ENCODE measurements at places on chromosomes 11 and 22.

DNA sequence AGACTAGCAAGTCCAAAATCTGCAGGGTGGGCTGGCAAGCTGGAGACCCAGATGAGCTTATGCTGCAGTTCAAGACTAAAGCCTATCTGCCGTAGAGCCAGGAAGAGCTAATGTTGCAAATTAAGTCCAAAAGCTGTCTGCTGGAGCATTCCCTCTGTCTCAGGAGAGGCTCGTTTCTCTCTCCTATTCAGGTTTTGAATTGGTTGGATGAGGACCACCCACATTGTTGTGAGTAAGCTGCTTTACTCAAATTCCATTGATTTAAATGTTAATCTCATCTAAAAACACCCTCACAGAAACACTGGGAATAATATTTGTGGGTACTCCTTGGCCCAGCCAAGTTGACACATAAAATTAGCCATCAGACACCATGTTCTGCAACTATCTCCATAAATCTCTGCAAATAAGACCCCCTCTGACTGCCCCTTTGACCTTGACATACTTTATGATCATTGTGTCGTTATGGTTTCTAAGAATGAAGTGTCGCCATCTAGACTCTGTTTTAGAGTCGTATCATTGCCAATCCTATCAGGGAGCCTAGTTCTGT, 16.8 kb upstream of the CUL5 start:
- no peak for DNase-seq

DNA sequence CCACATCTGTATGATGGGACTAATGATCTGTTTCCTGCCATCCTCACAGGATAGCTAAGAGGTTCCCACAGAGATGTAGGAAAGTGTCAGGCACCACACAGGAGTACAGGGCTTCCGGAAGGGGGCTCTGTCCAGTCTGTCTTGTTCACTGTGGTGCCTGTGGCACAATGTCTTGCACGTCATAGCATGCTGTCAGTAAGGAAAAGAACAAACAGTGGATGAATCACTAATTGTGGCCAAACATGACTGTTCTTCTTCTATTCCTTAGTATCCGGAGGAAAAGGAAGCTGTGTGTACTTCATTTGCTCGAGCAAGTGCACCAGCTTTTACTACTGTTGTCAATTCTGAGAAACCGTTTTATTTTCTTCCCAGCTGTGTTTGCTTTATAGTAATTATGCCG, 73.4 kb upstream of the YWHAH start:
- no peak for DNase-seq

- no peak for DNase-seq
Measured at GRCh38 chr22:19603767-19604166, 79.6 kb upstream of the CLDN5 start.

- no peak for DNase-seq
Measured at GRCh38 chr11:27120211-27120610, 79.6 kb downstream of the BBOX1 start.

- DNase-seq: no peak
Measured at GRCh38 chr11:133660202-133660568, 127.9 kb upstream of the OPCML start.
